Neural progenitor cell (in vitro differentiated cells): ENCODE measurements at places on chromosomes 7 and 10. TPM values are rescaled to one million over a fixed set of nuclear protein-coding genes. Genes with fewer than 3 reads are reported as not detected.

Gene TAS2R41
- not detected in 2 replicates for total RNA-seq

DNA sequence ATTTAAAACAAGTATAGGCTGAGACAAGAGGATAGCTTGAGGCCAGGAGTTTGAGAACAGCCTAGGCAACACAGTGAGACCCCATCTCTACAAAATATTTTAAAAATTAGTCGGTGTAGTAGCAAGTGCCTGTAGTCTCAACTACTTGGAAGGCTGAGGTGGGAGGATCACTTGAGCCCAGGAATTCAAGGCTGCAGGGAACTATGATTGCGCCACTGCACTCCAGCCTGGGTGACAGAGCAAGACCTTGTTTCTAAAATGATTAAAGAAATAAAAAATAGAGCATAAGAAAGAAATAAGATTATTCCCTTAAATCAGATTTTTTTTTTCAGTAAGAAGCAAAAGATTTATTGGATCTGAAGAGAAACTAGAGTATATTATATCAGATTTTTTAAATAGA lies 11.7 kb downstream of the LRRC20 start:
- DNase-seq: no peak

- no peak for DNase-seq
Observed at GRCh38 chr7:23410446-23411183, 59.7 kb downstream of the IGF2BP3 start.

GRCh38 chr7:16204953-16205352 lies 216.4 kb downstream of the CRPPA start:
- DNase-seq: peak; percentile 56

Gene TLX1
- total RNA-seq: not detected in 2 replicates

Gene KLF14
- not detected in 2 replicates for total RNA-seq

Gene LIPK
- total RNA-seq: not detected in 2 replicates

Gene CUTC
- 27.8 and 36.1 TPM in 2 replicates for total RNA-seq

DNA sequence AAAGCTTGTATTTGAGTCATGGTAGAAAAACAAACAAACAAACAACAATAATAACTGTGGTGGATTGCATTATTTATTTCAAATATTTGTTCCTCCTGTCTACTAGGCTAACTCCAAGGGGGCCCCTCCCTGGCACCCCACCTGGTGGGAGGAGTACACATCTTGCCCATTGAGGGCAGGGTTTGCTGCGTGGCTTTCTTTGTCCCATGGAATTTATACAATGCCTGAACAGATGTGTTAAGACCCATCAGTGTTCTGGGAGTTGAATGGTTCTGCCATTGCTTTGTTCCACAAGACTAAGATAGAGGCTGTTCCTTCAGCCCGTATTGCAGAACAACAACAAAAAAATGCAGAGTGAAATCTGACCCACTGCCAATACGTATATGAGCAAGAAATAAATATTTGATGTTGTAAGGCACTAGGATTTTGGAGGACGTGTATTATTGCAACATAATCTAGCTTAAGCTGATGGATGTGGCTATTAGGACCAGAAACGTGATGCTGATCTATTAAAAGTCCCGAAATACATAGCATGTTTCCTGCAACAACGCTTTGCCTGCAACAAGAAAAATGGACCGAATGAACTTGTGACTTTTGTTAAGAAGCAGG lies 119.1 kb upstream of the JCAD start:
- DNase-seq: peak; percentile 64

DNA sequence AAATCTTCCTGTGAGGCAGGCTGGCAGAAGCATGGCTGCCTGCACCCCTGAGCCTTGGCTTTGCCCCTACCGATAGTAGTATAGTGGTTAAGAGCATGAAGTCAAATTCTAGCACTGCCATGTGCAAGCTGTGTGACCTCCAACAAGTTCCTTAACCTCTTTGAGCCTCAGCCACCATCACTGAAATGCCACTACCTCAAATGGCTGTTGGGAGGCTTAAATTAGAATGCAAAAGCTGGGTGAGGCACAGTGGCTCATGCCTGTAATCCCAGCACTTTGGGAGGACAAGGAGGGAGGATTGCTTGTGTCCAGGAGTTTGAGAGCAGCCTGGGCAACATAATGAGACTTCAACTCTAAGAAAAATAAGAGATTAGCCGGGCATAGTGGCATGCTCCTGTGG lies 8.4 kb downstream of the SFRP5 start:
- DNase-seq: no peak

DNA sequence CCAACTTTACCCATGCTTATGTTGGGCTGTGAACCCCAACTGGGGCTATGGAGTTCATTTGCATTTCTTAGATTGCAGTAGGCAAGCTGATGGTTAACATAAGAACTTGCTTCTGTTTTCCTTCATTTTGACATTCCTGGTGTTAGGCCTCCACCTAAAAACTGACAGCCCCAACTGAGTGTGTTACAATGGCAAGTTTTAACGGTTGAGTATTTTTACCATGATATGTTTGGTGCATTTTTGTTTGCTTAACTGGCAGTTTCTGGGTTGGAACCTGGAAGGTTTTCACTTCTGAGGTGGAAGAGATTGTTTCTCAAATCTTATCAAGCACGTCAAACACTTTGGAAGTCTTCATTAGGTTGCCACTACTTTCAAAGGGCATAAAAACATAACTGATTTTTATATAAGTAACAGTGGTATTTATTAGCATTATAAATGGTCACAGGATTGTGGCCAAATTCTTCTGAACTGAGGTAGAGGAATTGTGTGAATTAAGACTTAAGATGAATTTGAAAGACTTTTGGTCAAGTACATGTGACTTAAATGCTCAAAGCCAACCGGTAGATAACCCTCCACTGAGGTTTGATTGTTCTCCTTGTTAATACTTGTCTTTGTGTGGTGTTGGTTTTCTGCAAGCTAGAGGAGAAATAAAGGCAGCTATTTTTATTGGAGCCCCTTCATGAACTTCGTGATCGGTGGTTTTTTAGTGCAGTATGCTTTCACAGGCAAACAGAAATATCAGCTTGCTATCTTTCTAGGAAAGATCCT lies 2.8 kb downstream of the BMI1 start:
- no peak for DNase-seq

DNA sequence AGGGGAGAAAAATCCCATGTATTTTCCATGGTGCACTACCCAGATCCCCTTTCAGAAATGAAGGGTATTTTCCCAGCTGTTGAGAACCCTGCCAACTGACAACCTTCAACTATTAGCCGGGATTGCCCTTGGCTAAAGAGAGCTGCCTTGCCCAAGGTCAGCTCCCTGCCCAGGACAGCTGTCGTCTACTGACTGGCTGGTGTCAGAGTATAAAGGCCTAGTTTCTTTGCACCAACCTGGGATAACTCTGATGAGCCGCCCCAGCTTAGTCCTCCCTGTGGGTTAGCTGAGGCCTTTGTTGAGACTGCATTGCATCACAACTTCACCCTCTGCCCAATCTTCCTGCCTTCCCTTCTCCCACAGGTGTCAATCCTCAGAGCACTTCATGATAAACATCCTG lies 147.2 kb upstream of the RHEB start:
- no peak for DNase-seq

Gene PBLD
- 3.2 and 5.8 TPM in 2 replicates for total RNA-seq

GRCh38 chr7:104480529-104480928 lies 152.1 kb downstream of the LHFPL3 start:
- DNase-seq: no peak

Gene JCAD
- 1.3 and 1.9 TPM in 2 replicates for total RNA-seq

- no peak for DNase-seq
Observed at GRCh38 chr10:51897560-51897959, 198.2 kb upstream of the CSTF2T start.

GRCh38 chr7:157008206-157009169 lies 2.0 kb downstream of the MNX1 start:
- DNase-seq: peak; percentile 73

DNA sequence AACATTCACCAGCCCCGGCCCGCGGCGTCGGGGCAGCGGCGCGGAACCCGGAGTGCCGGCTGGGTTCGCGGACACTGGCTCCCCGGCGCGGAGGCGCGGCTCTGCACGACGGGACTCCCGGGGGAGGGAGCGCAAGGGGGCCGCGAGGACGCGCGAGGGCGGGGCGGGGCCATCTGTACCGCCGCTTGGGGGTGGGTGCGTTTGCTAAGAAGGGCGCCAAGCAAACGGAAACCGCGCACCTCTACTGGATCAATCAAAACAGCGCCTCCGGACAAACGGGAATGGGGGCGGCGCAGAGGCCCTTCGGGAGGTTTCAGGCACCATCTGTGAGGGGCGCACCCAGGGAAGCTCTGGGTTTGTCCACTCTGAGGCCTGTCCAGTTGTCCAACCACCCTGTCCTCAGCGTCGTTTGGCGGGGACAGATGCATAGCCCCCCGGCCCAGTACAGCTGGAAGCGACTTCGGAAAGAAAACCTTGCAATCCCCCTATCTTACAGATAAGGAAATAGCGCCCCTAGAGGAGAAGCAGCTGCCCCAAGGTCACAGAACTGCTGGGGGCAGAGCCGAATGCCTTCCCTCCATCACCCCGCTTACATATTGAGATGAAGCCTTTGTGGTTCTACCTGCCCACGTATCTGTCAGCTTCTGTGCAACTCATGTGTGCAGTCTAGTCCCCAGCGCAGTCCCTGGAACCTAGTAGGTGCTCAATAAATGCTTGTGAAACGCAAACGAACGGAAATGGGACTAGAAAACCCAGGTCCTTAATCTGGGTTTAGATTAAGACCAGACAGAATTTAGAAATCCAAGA lies 10.7 kb upstream of the SLIT1 start:
- peak; percentile 95 for DNase-seq

GRCh38 chr7:151255390-151255789 lies 6.9 kb upstream of the SMARCD3 start:
- no peak for DNase-seq

Gene PRTFDC1
- 26.4 and 37.7 TPM in 2 replicates for total RNA-seq

DNA sequence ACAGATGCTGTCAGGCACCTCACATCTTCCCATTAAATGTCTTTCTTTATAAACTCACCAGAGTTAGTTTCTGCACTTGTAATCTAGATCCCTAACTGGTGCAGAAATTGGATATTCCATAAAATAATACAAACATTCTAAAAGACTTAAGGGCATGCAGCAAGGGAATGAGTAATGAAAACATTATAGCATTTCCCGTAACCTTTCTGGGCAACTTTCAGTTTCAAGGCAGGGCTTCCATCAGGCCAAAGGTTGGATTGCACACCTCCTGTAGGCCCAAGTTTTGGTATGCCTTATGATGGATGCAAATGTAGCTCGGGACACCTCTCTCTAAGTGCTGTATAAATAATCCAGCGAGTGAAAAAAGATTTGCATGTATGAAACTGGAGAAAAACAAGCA lies 129.9 kb upstream of the LYZL2 start:
- DNase-seq: no peak

- DNase-seq: no peak
Observed at GRCh38 chr10:47364911-47365310, 16.7 kb downstream of the RBP3 start.
